ENCODE measurements at places on chromosomes 6 and 20.

GRCh38 chr6:80029470-80029869 lies 25.0 kb downstream of the TTK start:
- DNase-seq = no peak

- no peak for DNase-seq
Measured at GRCh38 chr20:22207280-22207679, 377.1 kb downstream of the FOXA2 start.

GRCh38 chr6:15386110-15386755 lies 140.4 kb downstream of the JARID2 start:
- no peak for DNase-seq

GRCh38 chr6:21045135-21045700 lies 511.0 kb downstream of the CDKAL1 start:
- no peak for DNase-seq

GRCh38 chr20:47648943-47649342 lies 136.3 kb downstream of the SULF2 start:
- no peak for DNase-seq

- DNase-seq = no peak
Measured at GRCh38 chr6:96876886-96877545, 20.7 kb downstream of the NDUFAF4 start.

- no peak for DNase-seq
Measured at GRCh38 chr6:83151114-83151513, 42.0 kb downstream of the PGM3 start.

DNA sequence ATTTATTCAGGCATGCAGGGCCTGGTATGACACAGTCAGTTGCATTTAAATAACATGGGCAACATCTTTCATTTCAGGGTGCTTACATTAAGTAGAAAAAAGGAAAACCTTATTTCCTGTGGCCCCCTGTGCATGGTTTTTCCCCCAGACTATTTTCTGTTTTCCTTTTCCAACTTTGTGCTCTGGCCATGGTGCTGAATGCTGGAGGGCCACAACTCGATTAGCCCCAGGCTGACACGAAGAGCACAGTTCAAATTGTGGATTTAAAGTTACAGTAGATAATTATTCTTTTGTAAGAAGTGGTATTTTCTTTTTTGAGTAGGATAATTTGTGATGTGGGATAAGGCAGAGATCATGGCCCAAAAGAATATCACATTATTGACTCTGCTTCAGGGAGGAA lies 332.0 kb downstream of the HAO1 start:
- no peak for DNase-seq

DNA sequence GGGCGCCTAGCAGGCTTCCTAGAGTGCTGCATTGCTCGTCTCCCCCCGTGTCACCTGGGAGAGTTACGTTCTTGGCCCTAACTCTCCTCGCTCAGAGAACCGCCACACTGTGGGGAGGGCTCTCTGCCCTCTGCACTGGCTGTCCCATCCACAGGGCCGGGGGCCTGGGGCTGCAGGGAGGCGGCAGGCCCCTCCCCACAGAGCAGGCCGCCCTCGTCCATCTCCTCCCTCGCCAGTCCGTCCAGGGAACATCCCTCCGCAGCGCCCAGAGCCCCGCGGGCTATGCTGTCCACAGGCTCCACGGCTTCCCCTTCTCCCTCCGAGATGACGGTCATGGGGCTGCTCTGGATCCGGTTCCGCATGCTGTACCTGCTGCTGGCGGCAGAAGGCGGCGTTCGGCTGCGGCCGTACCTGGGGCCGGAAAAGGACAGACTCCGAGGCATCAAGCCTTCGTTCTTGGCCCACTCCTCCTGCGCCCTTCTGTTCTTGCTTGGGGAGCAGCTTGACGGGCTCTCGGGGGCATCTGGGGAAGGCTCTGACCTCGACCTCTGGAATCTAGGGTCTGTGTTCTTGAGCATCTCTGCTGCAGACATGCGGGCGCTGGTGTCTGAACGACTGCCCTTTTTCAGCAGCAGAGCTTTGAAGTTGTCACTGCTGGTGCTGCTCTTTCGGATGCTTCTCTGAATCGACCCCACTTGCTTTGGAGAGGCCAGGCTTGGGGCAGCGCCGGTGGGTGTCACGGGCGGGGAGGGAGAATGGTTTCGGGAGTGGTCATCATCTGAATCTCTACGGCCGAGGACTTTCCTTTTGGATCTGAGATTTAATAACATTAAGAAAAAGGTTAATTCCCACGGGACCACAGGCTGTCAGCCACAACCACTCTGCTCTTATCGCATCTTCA lies 20.2 kb downstream of the HEBP2 start:
- no peak for DNase-seq

DNA sequence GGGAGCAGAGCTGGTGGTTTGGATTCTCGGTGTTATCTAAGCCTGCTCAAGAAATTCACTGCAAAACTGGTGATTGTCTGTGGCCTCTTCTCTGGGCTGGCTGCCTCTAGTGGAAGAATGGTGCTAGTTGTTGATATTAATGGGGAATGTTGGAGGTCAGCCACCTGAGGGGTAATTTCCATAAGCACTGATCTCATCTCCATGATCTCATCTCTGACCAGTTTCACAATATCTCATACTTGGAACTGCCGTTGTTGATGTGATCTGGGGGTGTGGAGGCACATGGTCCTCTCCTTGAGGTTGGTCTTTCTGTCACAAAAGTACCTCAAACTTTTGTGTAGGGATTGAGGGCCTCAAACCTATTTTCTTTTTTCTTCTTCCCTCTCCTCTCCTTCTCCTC lies 102.6 kb downstream of the CD109 start:
- DNase-seq = no peak

DNA sequence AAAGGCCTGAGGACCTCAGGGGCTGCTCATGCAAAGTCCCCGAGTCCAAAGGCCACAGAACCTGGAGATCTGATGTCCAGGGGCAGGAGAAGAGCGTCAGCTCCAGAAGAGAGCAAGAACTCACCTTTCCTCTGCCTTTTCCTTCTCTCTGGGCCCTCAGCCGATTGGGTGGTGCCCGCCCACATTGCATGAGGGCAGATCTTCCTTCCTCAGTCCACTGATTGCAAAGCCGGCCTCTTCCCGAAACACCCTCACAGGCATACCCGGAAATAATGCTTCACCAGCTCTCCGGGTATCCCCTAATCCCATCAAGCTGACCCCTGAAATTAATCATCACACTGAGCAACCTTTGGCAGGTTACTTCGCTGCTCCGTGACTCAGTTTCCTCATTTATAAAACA lies 33.4 kb downstream of the SPDEF start:
- DNase-seq = no peak

GRCh38 chr6:2140438-2141128 lies 104.8 kb downstream of the GMDS start:
- no peak for DNase-seq

- DNase-seq = peak; percentile 68
Measured at GRCh38 chr6:37051138-37052026, 45.9 kb downstream of the FGD2 start.

DNA sequence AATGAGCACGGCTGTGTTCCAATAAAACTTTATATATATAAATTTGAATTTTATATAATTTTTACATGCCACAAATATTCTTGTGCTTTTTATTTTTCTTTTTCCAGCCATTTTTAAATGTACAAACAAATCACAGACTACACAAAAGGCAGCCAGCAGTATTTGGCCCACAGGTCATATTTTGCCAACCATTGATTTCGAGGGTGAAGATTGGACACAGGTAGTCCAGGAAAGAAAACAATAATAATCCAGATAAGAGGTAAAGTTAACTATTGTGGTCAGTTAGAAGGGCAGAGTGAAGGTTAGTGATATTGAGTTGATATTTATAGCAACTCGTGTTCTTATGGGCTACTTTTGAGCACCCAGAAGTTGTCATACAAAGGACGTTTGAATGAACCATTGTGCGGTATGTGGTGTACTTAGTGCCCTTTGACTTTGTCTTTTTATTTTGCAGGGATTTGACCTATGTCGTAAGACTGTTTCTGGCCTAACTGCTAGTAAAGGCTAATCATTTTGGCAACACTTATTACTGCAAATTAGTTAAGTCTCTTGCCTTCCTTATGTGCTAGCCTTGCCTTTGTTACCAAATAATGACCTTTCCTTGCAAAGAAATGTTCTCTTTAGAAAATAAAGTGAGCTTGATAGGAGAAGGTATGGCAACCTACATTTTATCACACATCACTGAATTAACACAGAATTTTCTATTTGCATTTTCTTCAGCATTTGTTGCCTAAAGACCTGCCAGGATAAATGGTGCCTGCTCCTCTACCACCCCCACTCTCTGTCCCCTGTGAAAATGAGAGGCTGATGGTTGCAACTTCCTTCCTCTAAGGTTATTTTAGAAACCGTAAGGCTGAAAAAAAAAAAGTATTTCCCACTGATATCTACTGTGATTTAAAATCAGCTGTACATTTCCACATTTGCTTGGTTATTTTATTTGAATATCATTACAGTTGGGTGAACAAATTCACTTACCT lies 493.9 kb upstream of the SOX4 start:
- no peak for DNase-seq

DNA sequence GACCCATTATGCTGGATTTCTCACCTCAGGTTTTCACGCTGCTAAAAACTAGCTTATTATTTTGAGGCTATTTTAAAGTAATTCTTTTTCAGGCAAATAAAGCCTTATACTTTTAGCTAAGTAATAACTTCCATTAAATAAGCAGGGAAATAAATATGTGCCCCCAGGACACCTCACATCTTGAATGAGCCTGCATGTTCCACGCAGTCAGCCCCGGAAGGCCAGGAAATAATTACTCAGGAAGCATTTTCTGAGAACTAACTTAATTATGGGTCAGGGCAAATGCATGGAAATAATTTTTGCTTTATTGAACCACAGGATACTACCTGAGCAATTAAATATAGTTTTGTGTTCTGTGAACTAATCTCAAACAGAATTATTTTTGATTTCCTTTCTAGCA lies 41.1 kb downstream of the STX7 start:
- DNase-seq = no peak

DNA sequence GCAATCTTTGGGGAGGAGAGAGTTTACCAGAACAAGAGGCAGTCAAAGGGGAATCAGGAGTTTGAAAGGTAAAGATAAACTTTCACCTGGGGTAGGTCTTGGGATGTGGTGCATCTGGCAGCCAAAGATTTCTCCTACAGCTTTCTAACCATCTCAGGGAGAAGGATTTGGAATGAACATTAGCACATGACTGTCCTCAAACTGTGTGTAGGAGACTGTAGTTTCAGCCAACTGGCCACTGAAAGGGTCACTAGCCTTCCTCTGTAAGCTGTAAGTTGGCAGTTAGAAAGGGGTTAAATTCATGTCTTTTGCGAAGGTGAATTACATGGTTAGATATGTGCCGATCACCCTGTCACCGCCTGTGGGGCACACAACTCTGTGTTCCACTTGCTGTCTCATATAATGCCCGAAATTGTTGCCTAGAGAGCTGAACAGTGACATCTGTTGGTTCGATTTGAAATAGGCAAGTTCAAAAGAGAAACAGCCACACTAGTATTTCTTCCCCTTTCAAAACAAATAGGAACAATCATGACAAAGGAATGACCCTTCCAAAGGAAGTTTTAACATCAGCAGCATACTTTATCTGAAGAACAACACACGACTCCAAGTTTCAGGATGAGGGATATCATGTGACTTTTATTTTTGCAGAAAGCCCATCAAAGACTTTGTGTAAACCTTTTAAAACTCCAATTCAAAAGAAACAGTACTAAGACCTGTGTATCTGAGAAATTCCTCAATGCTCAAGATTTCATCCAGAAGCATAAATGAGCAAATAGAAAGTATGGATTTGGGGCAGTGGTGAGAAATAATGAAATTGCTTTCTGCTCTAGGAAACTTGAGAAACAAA lies 1.1 kb upstream of the OPN5 start:
- DNase-seq = no peak

- DNase-seq = no peak
Measured at GRCh38 chr6:143198312-143198711, 137.6 kb downstream of the AIG1 start.

DNA sequence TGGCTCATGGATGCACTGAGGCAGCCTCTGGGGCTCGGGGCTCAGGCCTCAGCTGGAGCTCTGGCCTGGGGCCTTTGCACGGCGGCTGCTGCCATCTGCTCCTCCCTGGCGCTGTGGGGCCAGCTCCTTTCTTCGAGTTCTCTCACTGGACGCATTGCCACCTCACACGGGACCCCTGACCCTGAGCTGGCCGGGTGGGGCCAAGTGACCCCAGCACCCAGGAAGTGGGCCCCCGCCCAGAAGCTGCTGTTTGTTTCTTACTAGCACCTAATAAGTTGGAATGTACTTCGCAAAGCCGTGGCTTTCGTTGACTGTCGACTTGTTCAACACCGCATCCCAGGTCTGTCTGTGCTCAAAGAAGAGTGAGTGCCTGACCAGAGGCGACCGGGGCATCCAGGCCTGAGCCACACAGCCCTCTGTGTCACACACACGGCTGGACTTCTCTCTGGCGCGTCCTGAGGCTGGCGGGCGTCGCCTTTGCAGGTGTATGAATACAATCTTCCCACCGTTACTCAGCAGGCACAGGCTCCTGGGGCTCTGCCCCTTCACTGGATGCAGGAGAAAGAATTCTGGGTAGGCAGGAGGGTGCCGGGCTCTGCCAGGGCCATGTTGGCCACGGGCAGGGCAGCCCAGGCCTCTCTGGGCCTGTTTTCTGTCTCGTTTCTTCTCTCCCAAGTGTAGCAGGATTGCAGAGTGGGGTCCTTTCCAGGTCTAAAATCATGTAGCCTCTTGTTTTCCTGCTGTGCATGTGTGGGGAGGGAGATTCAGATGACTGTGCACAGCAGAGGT lies 112.9 kb downstream of the DLL1 start:
- DNase-seq = no peak

DNA sequence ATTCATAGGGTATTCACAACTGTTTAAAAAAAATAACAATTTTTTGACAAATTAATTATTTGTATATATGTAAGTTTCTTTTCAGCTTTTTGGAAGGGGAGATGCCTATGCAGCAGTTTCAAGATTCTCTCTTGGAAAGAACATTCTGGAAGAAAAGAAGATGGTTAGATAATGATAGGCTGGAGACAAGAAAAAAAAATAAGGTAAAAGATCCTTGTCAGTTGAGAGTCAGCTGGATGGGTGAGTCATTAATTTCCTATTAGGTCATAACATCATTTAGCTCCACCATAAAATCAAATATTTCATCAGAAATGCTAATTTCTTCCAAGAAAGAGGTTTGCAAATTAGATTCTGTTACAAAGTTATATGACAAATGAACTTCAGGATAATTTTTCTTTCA lies 880.4 kb downstream of the EPHA7 start:
- no peak for DNase-seq

DNA sequence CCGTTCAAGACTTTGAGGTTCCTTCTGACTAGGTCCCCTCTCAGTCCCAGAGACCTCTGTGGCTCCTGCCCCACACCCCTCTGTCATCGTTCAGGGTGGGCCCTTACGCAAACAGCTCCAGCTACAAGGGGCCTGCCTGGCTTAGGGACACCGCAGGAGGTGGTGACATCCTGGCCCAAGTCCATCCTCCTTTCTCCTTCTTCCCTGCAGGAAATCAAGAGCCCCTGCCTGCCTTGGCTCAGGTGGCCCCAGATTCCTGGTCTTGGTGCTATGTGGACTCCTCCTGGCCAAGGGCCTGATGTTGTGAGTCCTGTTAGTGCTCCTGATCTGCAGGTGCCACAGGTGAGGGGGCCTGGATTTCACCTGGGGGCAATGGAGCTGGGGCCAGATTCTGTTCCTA lies 8.1 kb downstream of the TREML4 start:
- DNase-seq = no peak

Measured in DMS79 (cell line).